Stimulated activated CD4-positive, alpha-beta T cell treated with anti-CD3 and anti-CD28 coated beads, TNF-alpha, amount 100 ng/mL, for 1 hour (primary cell): ENCODE measurements at places on chromosomes 7 and 10.

- no peak for DNase-seq
Measured at GRCh38 chr10:63670291-63670898, 149.2 kb downstream of the REEP3 start.

- DNase-seq: peak; percentile 67
Measured at GRCh38 chr7:151013733-151014497, 10.4 kb downstream of the ATG9B start.

- DNase-seq: no peak
Measured at GRCh38 chr7:46636022-46636421, 715.0 kb upstream of the IGFBP3 start.

- no peak for DNase-seq
Measured at GRCh38 chr7:102044984-102045673, 227.7 kb downstream of the CUX1 start.

GRCh38 chr10:110399106-110399964 lies 94.6 kb upstream of the SMNDC1 start:
- no peak for DNase-seq
